Pancreas (tissue), 10 donors: ENCODE measurements at places on chromosomes 13 and 19. TPM values are rescaled to one million over a fixed set of nuclear protein-coding genes. Genes with fewer than 3 reads are reported as not detected.

DNA sequence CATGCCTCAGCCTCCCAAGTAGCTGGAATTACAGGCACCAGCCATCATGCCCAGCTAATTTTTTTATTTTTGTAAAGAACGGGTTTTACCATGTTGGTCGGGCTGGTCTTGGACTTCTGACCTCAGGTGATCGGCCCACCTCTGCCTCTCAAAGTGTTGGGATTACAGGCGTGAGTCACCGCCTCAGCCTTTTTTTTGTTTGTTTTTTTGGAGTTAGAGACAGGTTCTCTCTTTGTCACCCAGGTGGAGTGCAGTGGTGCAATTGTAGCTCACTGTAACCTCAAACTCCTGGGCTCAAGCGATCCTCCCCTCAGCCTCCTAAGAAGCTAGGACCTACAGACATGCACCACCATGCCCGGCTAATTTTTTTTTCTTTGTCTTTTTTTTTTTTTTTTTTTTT lies 15.6 kb upstream of the NOTCH3 start:
- no peak overlapping the region for H3K4me3 ChIP-seq
- no peak for DNase-seq
- no peak overlapping the region for H3K27ac ChIP-seq
- H3K36me3 ChIP-seq, result no peaks in the 10 kb centered on the region
- H3K4me1 ChIP-seq, result no peaks in the 10 kb centered on the region
- H3K27me3 ChIP-seq, result no peaks in the 10 kb centered on the region

DNA sequence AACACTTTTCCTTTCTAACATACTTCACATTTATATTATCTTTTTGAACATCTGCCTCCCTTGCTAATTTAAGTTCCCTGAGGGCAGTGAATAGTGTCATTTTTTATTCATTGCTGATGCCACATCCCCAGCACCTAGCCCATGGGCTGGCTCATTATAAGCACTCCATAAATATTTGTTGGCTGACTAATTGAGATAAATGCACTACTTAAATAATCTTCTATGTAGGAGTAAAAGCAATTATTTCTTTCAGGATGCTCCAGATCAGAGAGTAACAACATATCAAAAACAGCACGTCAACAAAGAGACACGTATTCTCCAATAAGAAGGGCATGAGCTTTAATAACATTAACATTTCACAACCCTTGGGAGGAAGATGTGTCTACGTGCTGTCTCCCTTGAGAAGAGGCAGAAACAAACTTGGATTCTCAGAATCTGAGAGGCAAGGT lies 228.2 kb downstream of the LHFPL6 start:
- no peaks in the 10 kb centered on the region for H3K4me1 ChIP-seq
- H3K27ac ChIP-seq, result no peak overlapping the region
- H3K27me3 ChIP-seq, result no peaks in the 10 kb centered on the region
- DNase-seq, result no peak
- no peak overlapping the region for H3K4me3 ChIP-seq

GRCh38 chr13:77239312-77239711 lies 87.6 kb downstream of the MYCBP2 start:
- H3K27ac ChIP-seq, result no peak overlapping the region
- DNase-seq, result no peak
- H3K36me3 ChIP-seq, result peaks cover 5% of the 10 kb centered on the region
- no peaks in the 10 kb centered on the region for H3K4me1 ChIP-seq

DNA sequence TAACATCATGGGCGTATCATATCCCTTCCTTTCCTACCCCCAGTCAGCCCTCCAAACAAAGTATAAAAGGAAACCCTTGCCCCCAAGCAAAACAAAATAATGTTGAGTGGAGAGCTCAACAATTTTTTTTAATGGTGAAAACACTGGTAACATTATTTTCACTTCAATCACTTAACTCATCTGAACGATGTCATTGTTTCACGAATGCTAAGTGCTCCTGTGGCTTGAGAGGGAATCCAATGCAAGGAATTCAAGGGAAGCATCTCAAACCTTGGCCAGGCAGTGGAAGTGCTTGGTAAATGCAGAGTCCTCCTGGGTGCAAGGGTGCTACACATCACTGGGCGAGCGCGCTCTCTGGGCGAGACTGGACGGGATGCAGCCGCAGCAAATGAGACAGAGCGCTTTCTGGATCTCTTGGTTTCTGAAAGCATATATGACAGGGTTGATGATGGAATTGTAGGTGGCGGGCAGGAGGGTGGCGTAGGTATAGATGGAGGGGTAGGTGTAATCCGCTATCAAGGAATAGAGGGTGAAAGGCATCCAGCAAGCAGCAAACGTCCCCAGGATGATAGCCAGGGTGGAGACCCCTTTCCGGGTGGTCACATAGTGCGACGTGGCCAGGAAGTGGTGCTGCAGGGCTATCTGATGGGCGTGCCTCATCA lies 2.0 kb downstream of the GPR12 start:
- peaks cover 3% of the 10 kb centered on the region for H3K27me3 ChIP-seq
- H3K27ac ChIP-seq, result no peak overlapping the region
- no peak for DNase-seq
- no peak overlapping the region for H3K4me3 ChIP-seq

DNA sequence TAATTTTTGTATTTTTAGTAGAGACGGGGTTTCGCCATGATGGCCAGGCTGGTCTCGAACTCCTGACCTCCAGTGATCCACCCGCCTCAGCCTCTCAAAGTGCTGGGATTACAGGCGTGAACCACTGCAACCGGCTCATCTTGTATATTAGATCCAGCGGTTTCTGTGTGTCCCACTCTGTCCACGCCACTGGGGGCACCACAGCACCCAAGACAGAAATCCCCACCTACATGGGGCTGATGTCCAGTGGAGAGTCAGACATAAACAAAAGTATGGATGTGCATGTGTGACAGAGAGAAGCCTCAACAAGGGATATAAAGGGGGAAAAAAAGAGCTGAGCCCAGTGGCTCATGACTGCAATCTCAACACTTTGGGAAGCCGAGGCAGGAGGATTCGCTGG lies 65.8 kb upstream of the ADGRE5 start:
- no peak overlapping the region for H3K4me3 ChIP-seq
- no peak overlapping the region for H3K27ac ChIP-seq
- H3K27me3 ChIP-seq, result no peaks in the 10 kb centered on the region
- no peaks in the 10 kb centered on the region for H3K36me3 ChIP-seq

SIRT6 gene
- polyA plus RNA-seq, result 47.4 TPM

FPR1 gene
- polyA plus RNA-seq, result 0.73 TPM

LIM2 gene
- polyA plus RNA-seq, result not detected

TMTC4 gene
- 7.3 TPM for polyA plus RNA-seq

DNA sequence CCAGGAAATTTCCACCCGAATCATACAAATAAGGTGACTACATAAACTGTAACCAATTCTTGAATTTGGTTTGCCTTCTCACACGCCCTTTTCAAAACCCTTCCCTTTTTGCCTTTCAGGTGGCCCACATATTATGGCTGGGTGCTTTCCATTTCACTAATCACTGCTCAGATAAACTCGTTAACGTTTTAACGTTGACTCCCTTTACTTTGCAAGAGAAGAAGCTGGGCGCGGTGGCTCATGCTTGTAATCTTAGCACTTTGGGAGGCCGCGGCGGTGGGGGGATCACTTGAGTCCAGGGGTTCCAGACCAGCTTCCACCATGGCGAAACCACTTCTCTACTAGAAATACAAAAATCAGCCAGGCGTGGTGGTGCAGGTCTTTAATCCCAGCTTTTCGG lies 19.8 kb upstream of the ZNF91 start:
- DNase-seq, result no peak
- no peaks in the 10 kb centered on the region for H3K4me1 ChIP-seq
- no peaks in the 10 kb centered on the region for H3K27me3 ChIP-seq
- no peak overlapping the region for H3K27ac ChIP-seq
- H3K36me3 ChIP-seq, result no peaks in the 10 kb centered on the region

- no peak overlapping the region for H3K27ac ChIP-seq
- no peak overlapping the region for H3K4me3 ChIP-seq
- DNase-seq, result no peak
- H3K4me1 ChIP-seq, result no peaks in the 10 kb centered on the region
- H3K36me3 ChIP-seq, result no peaks in the 10 kb centered on the region
Observed at GRCh38 chr13:20408181-20408580, 117.5 kb downstream of the CRYL1 start.

- H3K27me3 ChIP-seq, result no peaks in the 10 kb centered on the region
- H3K36me3 ChIP-seq, result peaks cover 16% of the 10 kb centered on the region
- H3K27ac ChIP-seq, result no peak overlapping the region
- no peak overlapping the region for H3K4me3 ChIP-seq
- H3K4me1 ChIP-seq, result no peaks in the 10 kb centered on the region
- DNase-seq, result no peak
Observed at GRCh38 chr13:33100886-33101285, 84.7 kb downstream of the KL start.

DNA sequence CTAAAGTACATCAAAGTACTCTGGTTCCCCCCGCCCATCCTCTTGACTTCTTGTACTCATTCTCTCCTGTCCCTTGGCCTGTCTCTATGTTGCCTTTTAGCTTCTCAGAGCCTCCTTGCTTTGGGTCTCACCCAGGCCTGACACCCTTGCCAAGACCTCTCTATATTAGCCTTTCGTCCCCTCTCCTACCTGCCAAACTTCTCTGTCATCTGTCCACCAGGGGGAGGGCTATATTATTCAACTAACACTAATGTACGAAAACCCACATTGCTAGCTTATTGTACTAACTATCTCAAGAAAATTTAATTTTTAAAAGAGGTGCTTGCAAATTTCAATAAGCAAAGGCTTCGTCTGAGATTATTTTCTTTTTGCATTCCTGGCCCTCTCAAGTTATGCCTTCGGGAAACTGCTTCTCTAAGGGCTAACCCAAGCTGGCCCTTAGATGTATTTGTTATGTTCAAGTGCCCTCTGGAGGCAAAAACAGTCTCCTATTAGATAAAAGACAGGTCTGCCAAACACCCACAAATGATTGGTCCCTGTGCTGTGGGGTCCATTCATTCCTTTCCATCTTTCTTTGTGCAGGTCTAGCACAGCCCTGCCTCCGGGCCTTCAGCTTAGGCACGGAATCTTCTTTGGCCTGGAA lies 6.3 kb upstream of the MRPS31 start:
- H3K4me1 ChIP-seq, result no peaks in the 10 kb centered on the region
- DNase-seq, result peak; percentile 48
- H3K36me3 ChIP-seq, result no peaks in the 10 kb centered on the region
- no peaks in the 10 kb centered on the region for H3K27me3 ChIP-seq

DNA sequence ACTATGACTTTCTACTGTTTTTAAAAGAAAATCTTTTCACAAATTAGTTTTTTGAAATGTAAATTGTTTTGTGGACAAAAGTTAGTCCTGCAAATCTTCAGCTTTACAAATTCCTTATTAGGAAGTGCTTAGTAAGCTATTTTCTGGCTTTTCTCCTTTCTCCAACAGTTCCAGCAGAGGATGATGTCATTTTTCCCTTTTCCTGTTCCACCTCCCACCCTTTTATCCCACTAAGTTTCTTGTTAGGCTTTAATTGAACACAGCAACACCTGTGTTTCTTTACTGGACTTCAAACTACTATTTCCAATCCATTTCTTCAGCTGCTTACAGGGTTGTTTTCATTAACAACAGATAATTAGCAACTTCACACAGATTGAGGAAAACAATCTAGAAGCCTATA lies 389.2 kb downstream of the NDFIP2 start:
- no peaks in the 10 kb centered on the region for H3K36me3 ChIP-seq
- DNase-seq, result no peak
- H3K4me3 ChIP-seq, result no peak overlapping the region
- peaks cover 16% of the 10 kb centered on the region for H3K4me1 ChIP-seq

DNA sequence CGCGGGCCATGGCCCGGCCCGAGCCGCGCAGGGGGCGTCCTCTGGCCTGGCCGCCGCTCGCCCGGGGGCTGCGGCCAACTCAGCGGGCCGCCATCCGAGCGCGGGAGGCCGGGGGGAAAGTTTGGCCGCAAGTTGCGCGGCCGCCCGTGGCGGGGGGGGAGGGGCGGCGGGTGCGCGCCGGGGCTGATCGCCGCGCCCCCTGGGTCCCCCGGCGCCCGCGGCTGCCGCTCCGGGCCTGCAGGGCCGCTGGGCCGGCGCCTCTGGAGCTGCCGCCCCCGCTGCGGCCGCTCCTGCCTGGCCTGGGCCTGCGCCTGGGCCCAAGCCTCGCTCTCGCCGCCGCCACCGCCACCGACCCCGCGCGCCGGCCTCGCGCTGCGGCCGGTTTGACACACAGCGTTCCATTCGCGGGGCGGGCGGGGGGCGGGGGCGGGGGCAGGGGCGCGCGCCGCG lies at the start of gene NR2F6:
NR2F6 (minus strand) TSS at position 385 of the 450 bp plus-strand sequence. CDS start 699 bp downstream, outside the sequence.
- peak within 1 kb of the TSS; percentile 74 for H3K4me3 ChIP-seq
- no peaks in the 10 kb centered on the region for H3K36me3 ChIP-seq
- peaks cover 35% of the 10 kb centered on the region for H3K4me1 ChIP-seq
- no peaks in the 10 kb centered on the region for H3K27me3 ChIP-seq
- DNase-seq, result no peak

TEX29 gene
- 2.2 TPM for polyA plus RNA-seq

GRCh38 chr19:17078920-17079709 lies 3.5 kb downstream of the MYO9B start:
- no peak overlapping the region for H3K4me3 ChIP-seq
- peak overlapping the region; percentile 22 for H3K27ac ChIP-seq
- H3K36me3 ChIP-seq, result no peaks in the 10 kb centered on the region
- no peaks in the 10 kb centered on the region for H3K27me3 ChIP-seq
- DNase-seq, result no peak

RNF17 gene
- not detected for polyA plus RNA-seq

- H3K36me3 ChIP-seq, result no peaks in the 10 kb centered on the region
- H3K27me3 ChIP-seq, result no peaks in the 10 kb centered on the region
- H3K4me1 ChIP-seq, result no peaks in the 10 kb centered on the region
- no peak overlapping the region for H3K27ac ChIP-seq
- no peak overlapping the region for H3K4me3 ChIP-seq
Observed at GRCh38 chr13:69202996-69203395, 904.6 kb upstream of the ATXN8OS start.

DNA sequence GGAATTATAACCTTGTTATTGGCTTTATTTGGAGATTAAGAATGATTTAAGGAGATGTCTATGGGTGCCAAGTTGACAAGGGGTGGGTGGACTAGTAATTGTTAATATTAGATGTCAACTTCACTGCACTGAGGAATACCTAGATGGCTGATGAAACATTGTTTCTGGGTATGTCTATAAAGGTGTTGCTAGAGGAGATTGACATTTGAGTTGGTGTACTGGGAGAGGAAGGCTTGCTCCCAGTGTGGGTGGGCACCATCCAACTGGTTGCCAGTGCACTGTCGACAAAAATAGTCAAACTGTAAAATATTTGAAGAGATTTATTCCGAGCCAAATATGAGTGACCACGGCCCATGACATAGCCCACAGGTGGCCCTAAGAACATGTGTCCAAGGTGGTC lies 378.8 kb downstream of the NDFIP2 start:
- H3K4me3 ChIP-seq, result no peak overlapping the region
- no peaks in the 10 kb centered on the region for H3K36me3 ChIP-seq
- no peaks in the 10 kb centered on the region for H3K27me3 ChIP-seq
- H3K4me1 ChIP-seq, result no peaks in the 10 kb centered on the region

GRCh38 chr19:11446652-11447301 lies 11.3 kb downstream of the PRKCSH start:
- H3K27me3 ChIP-seq, result no peaks in the 10 kb centered on the region
- DNase-seq, result no peak
- no peaks in the 10 kb centered on the region for H3K4me1 ChIP-seq
- no peak overlapping the region for H3K4me3 ChIP-seq

SELENOV gene
- not detected for polyA plus RNA-seq
